ENCODE measurements at places on chromosomes 7 and 10.

DNA sequence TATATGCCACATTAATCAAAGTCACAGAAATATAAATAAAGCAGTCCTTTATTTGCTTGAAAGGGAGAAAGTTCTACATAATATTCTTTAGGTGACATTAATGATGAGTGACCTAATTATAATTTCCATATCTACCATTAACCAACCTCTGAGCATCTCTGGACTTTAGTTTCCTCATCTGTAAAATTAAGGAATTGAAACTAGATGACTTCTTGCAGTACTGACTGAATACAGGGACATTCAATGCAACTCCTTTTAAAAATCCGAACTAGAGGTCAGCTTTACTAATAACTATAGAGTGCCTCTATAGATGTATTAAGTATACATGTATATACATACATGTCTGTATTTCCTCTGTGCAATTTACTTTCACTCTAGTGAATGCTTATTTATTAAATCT lies 3.9 kb downstream of the FMC1 start:
- no peak for DNase-seq
- peaks cover 25% of the 10 kb centered on the region for H3K36me3 ChIP-seq
- H3K27me3 ChIP-seq, result peaks cover 6% of the 10 kb centered on the region
- H3K4me3 ChIP-seq, result no peak overlapping the region
- H3K27ac ChIP-seq, result peak overlapping the region; percentile 53

DNA sequence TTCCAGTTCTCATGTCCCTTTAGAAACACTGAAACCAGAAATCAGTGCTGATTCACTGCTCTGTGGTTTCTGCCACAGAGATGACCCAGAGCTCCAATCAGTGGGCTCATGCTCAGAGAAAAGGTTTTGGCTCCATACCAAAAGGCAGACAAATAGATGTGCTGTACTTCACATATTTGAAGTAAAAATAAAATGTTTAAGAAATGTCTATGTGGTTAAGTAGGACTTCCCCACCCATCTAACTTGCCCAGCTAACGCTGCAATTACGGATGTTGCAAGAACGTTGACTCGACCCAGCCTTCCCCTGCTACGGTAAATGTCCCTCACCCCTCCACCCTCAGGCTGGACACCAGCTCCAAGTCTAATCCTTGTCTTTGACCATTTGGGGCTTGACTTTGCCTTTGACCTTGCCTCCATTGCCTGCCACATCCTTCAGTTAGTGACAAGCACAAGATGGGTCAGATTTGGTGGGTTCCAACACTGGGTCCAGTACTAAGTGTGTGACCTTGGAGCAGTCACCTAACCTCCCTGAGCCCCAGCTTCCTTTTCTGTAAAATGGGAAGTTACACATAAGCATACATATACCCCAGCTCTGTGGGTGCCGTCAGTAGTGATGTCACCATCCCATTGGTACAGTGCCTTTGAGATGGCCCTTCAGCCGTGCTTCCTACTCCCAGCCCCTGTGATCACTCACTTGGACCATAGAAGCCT lies 95.8 kb downstream of the CHST15 start:
- peaks cover 28% of the 10 kb centered on the region for H3K4me1 ChIP-seq
- peak overlapping the region; percentile 59 for H3K27ac ChIP-seq
- H3K36me3 ChIP-seq, result no peaks in the 10 kb centered on the region
- peaks cover 24% of the 10 kb centered on the region for H3K27me3 ChIP-seq
- no peak overlapping the region for H3K4me3 ChIP-seq
- DNase-seq, result no peak

- H3K4me1 ChIP-seq, result peaks cover 93% of the 10 kb centered on the region
- no peaks in the 10 kb centered on the region for H3K27me3 ChIP-seq
- H3K36me3 ChIP-seq, result peaks cover 63% of the 10 kb centered on the region
- H3K27ac ChIP-seq, result peak overlapping the region; percentile 94
Observed at GRCh38 chr10:95783741-95784140, 27.8 kb downstream of the ENTPD1 start.

DNA sequence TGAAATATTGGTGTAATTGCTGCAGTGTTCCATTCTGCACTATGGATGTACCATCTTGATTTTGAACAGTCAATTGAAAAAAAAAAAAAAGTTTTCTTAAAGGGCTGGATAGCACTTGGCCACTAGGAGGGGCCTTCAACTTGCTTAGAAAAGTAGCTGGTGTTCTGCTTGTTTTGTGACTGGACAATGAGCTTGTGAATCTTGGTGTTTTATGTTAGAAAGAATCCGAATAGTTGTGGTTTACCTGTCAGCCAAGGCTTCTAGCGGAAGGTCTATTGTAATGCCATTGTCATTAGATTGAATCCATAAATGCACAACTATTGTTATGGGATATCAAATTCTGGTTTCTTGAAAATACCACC lies 77.1 kb downstream of the BMPER start:
- no peak for DNase-seq
- no peaks in the 10 kb centered on the region for H3K4me1 ChIP-seq
- H3K27ac ChIP-seq, result no peak overlapping the region
- no peaks in the 10 kb centered on the region for H3K27me3 ChIP-seq
- H3K4me3 ChIP-seq, result no peak overlapping the region
- no peaks in the 10 kb centered on the region for H3K36me3 ChIP-seq

DNA sequence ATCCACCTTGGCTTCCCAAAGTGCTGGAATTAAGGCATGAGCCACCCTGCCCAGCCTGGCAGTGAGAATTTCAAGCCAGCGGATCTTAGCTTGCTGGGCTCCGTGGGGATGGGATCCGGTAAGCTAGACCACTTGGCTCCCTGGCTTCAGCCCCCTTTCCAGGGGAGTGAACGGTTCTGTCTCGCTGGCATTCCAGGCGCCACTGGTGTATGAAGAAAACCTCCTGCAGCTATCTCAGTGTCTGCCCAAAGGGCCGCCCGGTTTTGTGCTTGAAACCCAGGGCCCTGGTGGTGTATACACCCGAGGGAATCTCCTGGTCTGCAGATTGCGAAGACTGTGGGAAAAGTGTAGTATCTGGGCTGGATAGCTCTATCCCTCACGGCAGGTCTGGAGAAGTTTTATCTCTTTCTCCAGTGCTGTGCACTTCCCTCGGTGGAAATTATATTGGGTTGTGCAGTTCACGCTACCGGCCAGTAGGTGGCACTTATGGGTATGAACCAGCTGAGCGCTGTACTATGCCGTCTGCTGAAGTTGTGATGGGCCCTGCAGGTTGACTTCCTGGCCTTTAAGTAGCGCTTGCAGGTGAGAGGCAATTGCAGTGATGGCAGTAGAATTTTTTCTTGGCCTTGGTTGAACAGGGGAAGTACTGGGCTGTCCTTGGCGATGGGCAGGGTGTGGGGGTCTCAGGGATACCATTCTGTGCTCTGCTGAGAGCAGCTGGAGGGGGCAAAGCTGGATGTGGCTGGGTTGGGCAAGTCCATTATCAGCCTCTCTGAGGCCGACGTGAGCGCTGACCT lies 138.0 kb upstream of the MTPN start:
- DNase-seq, result peak; percentile 29
- H3K27ac ChIP-seq, result no peak overlapping the region
- no peaks in the 10 kb centered on the region for H3K36me3 ChIP-seq
- H3K4me1 ChIP-seq, result peaks cover 3% of the 10 kb centered on the region
- H3K4me3 ChIP-seq, result no peak overlapping the region

GRCh38 chr10:53135897-53136253 lies 363.3 kb upstream of the MBL2 start:
- H3K27me3 ChIP-seq, result no peaks in the 10 kb centered on the region
- no peak overlapping the region for H3K4me3 ChIP-seq
- H3K27ac ChIP-seq, result no peak overlapping the region
- no peaks in the 10 kb centered on the region for H3K4me1 ChIP-seq
- no peaks in the 10 kb centered on the region for H3K36me3 ChIP-seq

GRCh38 chr7:81883801-81884393 lies 114.0 kb upstream of the HGF start:
- no peak overlapping the region for H3K4me3 ChIP-seq
- DNase-seq, result no peak
- H3K27me3 ChIP-seq, result no peaks in the 10 kb centered on the region

GRCh38 chr7:114021135-114021534 lies 102.3 kb upstream of the PPP1R3A start:
- H3K36me3 ChIP-seq, result no peaks in the 10 kb centered on the region
- no peaks in the 10 kb centered on the region for H3K4me1 ChIP-seq
- no peak for DNase-seq
- H3K27ac ChIP-seq, result no peak overlapping the region
- H3K27me3 ChIP-seq, result peaks cover 4% of the 10 kb centered on the region

DNA sequence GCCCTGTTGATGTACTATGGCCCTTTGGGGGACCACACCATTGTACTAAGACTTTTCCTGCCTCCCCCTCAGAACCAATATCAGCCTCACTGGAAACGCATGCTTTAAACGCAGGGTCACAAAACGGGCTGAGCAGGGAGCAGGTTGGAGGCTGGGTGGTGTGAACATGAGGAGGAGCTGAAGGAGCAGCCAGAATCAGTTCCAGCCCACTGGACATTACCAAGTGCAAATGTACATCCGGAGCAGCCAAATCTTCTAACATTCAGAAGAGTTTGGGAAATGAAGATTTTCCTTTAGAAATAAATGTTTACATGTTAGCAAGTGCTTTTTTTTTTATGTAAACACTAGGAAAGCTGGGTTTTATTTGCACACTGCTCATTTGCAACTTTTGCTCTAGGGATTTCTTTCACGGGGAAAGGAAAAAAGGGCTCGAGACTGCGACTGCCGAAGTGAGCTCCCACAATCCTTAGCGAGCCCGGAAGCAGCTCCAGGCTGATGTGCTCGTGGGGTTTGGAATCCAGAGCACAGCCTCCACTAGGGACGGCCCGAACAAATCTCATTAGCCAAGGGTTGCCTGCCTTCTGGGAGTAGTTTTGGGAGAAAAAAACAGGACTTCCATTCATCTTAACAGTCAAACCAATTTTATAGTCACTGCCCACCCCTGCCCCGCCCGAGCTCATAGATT lies 108.0 kb upstream of the YAE1 start:
- DNase-seq, result no peak
- no peak overlapping the region for H3K27ac ChIP-seq
- H3K4me3 ChIP-seq, result no peak overlapping the region
- H3K4me1 ChIP-seq, result no peaks in the 10 kb centered on the region

GRCh38 chr7:25087855-25088254 lies 37.2 kb downstream of the CYCS start:
- H3K27me3 ChIP-seq, result no peaks in the 10 kb centered on the region
- H3K27ac ChIP-seq, result no peak overlapping the region
- no peaks in the 10 kb centered on the region for H3K36me3 ChIP-seq
- H3K4me3 ChIP-seq, result no peak overlapping the region

GRCh38 chr10:4307910-4308309 lies 518.1 kb upstream of the AKR1E2 start:
- H3K27ac ChIP-seq, result no peak overlapping the region
- H3K27me3 ChIP-seq, result no peaks in the 10 kb centered on the region
- DNase-seq, result no peak
- H3K4me1 ChIP-seq, result peaks cover 8% of the 10 kb centered on the region
- no peak overlapping the region for H3K4me3 ChIP-seq

GRCh38 chr10:82318534-82318933 lies 443.5 kb downstream of the NRG3 start:
- no peak overlapping the region for H3K27ac ChIP-seq
- no peak overlapping the region for H3K4me3 ChIP-seq
- DNase-seq, result no peak
- no peaks in the 10 kb centered on the region for H3K4me1 ChIP-seq
- H3K36me3 ChIP-seq, result no peaks in the 10 kb centered on the region
